GM12878 (cell line): ENCODE measurements at places on chromosomes 16 and 17. TPM values are rescaled to one million over a fixed set of nuclear protein-coding genes. Genes with fewer than 3 reads are reported as not detected.
A peak's percentile ranks its signal among the peaks of the same experiment; 100 is the strongest.

Gene DOC2B
- total RNA-seq, result not detected in 2 replicates

Gene TSNAXIP1
- total RNA-seq, result 0.13 and 0.62 TPM in 2 replicates

GRCh38 chr16:9437115-9437514 is 345.7 kb downstream of the HAPSTR1 start:
- no peak for DNase-seq

Gene ENPP7
- 0.21 and 0.41 TPM in 2 replicates for total RNA-seq

Gene MRM3
- total RNA-seq, result 25.7 and 26.9 TPM in 2 replicates

- DNase-seq, result no peak
These were observed 36.0 kb upstream of the PVALEF start for GRCh38 chr17:81129289-81129688.

DNA sequence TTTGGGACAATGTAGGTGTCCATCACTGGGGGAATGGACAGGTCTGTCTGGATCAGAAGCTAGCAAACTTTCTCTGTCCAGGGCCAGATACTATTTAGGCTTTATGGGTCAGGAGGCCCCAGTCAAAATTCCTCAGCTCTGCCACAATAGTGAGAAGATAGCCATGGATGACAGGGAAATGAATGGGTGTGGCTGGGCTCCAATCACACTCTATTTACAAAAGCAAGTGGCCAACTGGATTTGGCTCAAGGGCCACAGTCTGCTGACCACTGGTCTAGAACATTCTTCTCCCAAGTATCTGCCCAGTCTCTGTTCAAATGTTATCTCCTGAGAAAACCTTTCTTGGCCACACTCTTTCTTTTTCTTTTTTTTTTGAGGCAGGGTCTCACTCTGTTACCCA is 339.9 kb downstream of the SOX9 start:
- DNase-seq, result no peak

Gene NECAB2
- total RNA-seq, result not detected in 2 replicates

Gene BCAR1
- 10.7 and 14.1 TPM in 2 replicates for total RNA-seq

DNA sequence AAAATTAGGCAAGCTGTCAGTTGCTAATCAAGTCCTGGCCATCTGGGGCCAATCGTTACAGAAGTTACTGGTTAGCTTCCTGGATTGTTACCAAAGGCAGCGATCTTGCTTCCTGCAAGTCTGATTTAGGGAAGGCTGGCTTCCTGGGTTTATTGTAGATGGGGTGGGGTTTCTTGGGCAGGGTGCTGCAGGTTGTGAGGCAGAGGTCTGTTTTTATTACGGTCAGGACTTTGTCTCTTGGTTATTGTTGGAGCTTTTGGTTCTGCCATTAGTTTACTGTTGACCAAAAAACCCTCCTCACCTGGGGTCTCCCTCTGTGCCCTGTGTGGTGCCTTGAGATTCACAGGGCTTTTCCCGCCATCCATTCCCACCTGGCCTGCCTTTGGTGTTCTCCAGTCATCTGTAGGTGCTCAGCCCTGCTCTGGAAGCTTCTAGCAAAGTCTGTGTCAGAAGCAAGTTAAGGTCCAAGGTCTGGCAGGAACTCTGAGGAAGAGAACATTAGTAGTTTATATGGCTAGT is 36.9 kb downstream of the SLC47A1 start:
- no peak for DNase-seq

- peak; percentile 20 for DNase-seq
These were observed 4.5 kb upstream of the MEIOB start for GRCh38 chr16:1876468-1876867.

DNA sequence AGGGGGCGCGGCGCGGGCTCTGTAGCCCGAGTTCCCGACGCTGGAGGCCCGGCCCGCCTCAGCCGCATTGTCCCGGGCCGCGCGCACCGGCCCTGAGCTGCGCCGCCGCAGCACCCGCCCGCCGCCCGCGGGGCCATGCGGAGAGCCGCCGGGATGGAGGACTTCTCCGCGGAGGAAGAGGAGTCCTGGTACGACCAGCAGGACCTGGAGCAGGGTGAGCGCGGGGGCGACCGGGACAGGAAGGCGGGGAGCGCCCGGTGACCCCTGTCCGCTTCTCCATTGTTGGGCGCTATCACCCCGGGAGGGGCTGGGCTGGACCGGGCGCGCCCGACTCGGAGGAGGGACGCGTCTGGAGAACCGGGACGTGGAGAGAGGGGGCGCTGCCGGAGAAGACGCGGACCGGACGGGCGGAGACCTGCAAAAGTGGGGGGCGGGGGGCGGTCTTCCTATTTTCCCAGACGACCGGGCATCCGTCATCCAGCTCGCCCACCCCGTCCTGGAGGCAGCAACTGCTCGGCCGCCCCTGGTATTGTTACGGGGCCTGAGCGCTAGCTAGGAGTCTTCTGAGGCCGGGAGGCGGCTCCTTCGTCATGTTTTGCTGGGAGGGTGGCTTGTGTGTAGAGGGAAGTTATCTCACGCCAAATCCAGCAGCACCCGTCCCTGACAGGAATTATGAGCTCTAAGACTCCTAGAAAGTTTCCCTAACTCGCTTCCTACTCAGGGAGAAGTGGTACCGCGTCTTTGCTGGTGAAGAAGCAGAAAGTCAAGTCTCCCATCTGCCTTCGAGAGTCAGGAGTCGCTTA is 678 bp downstream of the CDR2L start:
- no peak for DNase-seq

DNA sequence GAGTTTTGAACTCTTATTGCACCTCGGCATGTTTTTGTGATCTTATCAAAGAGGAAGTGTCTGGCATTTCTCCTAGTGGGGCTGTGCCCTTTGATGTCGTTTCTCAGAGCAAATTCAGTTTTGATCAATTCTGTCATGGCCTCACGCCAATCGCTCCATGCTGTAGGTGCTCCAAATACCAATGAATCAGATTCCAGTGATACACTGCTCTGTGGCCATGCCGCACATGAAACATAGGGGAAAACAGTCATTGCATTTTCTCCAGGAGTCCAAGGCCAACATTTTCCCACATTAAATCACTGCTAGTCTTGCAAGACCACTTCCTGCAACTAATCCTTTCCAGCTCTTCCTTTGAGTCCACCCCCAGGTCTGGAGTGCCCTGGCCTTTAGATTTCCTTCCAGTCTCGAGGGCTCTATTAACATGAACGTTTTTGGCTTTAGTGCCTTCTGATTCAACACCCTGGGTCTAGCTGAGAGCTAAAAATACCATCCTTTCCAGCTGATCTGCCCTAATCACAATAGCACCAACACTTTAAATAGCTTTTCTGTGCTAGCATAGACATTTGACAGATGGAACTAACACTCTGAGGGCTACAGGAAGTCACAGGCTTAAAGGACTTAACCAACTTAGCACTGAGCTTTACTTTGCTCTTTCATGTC is 18.2 kb upstream of the RASL10B start:
- DNase-seq, result no peak

Gene EXOC3L1
- not detected in 2 replicates for total RNA-seq

DNA sequence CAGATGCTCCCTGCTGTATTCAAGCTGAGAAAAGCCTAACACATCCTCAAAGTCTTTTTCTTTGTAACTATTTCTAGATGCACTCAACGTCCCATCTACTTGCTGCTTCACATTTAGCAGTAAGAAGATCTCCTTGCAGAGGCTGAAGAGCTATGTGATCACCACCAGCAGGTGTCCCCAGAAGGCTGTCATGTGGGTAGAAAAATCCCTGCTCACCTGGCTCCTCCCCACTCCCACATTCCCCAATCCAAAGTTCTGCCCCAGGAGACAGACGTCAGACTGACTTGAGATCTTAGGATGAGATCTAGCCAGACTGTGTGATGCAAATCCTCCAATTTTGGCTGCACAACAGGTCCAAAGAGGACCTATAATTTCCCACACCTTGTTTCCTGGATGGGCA is 1.1 kb downstream of the CCL13 start:
- no peak for DNase-seq

Gene RND2
- total RNA-seq, result not detected in 2 replicates

- DNase-seq, result no peak
These were observed 4.2 kb downstream of the RNF40 start for GRCh38 chr16:30766206-30766932.

DNA sequence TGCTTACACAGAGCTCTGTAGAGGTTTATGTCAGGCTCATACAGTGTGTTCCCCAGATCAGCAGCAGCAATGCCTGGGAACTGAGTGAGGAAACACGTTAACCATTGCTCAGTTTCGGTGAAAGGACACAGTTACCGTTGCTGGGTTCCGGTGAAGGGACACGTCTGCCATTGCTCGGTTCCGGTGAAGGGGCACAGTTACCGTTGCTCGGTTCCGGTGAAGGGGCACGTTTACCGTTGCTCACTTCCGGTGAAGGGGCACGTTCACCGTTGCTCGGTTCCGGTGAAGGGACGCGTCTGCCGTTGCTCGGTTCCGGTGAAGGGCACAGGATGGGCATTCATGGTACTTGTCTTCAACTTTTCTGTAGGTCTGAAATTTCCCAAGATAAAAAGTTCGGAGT is 81.7 kb downstream of the MRM3 start:
- DNase-seq, result no peak

Gene CACNA1G
- total RNA-seq, result 0.03 TPM in 1 of 2 replicates, not detected in the other

GRCh38 chr17:46785696-46786095 is 32.8 kb downstream of the WNT3 start:
- no peak for DNase-seq

Gene ATF7IP2
- total RNA-seq, result 24.4 and 24.6 TPM in 2 replicates

DNA sequence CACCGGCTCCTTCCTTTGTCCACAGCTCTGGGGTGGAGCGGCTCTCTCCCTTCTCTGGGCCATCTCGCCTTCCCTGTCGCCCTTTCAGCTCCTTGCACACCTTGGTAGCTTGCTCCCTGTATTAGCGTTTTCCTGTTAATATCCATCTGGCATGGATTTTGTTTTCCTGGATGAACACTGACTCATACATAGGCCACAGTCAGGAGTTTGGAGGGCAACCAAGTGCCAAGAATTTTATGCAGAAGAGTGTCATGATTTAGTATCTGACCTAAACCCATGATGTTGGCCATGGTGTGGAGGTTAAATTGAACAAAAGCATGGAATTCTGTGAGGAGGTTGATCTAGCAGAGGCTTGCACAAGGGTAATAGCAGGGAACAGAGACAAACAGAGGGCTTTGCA is 180.9 kb downstream of the AIPL1 start:
- DNase-seq, result no peak

DNA sequence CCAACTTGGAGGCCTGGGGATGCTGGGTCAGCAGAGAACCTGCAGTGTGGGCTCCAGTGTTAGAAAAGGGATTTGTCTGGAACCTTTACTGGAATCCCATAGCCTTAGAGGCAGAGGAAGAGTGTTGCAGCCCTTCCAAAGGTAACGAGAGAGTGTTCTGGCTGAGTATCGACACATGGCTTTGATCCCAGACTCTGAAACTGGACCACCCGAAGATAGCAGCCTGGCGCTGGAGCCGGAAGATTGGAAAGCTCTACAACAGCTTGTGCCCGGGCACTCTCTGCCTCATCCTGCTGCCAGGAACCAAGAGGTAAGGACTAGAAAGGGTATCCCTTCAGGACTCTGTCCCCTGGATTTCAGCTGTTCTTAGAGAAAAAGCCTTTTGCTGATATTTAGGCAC is 39.7 kb downstream of the REXO5 start:
- DNase-seq, result no peak

DNA sequence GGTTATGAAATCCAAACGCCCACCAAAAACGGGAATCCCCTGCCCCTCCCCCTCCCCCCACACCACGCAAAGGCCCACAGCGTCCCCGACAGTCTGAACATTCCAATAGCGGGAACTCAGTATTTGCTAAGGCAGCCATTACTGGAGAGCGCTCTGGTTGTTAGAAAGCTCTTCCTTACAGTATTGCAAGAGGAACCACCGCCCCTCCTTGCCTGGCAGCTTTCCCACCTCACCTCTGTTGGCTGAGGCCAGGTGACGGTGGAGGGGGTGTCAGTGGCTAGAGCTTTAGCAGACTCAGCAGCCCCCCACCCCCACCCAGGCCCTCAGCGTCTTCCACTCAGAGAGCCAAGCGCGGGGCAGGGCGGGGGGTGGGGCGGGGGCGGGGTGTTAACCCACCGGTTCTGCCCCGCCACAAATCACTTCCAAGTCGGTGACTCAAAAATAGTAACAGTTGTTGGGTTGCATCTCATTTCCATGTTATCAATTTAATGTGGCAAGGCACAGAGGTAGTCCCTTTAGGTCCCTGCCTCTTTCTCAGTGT is 2.2 kb upstream of the PLEKHH3 start:
- no peak for DNase-seq

Gene TCAP
- 0.69 and 0.95 TPM in 2 replicates for total RNA-seq

- DNase-seq, result no peak
These were observed 522 bp upstream of the GLG1 start for GRCh38 chr16:74607310-74607961.

Gene CTRL
- 2.0 and 3.6 TPM in 2 replicates for total RNA-seq

- DNase-seq, result no peak
These were observed 22.6 kb downstream of the NTAN1 start for GRCh38 chr16:15033309-15033707.
